HL-60 (cell line): ENCODE measurements at places on chromosomes 1 and 21.
A peak's percentile ranks its signal among the peaks of the same experiment; 100 is the strongest.

DNA sequence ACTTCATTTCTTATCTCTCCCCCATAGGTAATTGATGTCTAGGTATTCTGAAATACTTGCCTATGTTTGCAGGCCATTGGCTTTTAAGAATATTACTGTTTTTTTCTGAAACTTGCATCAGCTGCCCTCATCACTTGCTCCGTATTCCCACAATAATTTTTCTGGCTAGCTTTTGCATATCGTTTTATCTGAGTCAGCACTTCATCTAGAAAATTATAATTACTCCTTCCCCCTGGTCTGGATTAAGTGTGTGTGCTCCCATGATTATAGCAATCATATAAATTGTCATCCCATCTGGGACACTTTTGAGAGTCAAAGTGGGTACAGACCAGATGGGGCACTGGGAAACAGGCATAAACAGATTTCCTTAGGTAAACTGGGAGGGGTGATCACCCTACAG is 583.2 kb upstream of the B3GALT2 start:
- DNase-seq, result no peak

GRCh38 chr1:62084310-62084890 is 110.2 kb upstream of the L1TD1 start:
- no peak for DNase-seq

GRCh38 chr21:25350056-25350455 is 257.2 kb downstream of the MRPL39 start:
- DNase-seq, result no peak

DNA sequence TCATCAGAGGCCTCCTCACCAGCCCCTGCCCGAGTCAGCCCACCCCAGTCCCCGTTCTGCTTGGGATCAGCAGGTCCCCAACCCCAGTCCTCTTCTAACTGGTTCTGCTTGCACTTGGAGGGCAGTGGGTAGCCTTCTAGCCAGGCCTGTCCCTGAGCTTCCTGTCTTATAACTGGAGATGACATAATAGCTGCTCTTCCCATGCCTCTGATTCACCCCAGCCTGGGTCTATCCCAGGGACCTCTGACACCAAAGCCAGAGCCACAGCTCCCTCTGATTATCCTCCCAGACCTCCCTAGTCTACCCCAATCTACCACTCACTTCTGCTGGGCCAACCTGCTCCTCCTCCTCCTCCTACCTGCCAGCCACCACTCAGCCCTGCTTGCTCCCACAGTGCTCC is 31.4 kb downstream of the IQGAP3 start:
- no peak for DNase-seq

DNA sequence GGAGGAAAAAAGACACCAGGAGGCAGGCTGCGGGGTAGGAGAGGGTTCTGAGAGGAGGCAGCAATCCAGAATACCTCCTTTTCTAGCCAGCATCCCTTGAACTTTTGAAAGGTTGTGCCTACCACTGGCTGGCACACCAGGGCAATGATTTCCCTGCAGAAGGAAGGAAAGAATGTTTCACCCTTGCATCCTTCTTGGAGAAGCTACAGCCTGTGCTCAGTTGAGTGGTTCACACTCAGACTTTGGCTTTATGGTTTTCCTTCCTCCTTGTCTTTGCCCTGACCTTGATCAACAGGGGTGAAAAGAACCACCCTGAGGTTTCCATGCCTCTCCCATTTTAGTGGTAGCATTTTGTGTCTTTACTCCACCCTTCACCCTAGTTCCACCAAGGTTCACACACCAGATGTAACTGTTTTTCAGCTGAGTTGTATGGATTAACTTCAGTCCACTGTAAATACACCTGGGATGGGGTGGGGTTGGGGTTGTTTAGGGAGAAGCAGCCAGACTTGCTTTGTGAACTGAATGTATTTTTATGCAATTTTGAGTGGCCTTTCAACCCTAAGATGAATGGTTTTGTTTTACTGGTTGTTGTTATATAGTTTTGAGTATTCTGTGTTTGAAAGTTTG is 122.3 kb downstream of the SYT2 start:
- DNase-seq, result no peak

DNA sequence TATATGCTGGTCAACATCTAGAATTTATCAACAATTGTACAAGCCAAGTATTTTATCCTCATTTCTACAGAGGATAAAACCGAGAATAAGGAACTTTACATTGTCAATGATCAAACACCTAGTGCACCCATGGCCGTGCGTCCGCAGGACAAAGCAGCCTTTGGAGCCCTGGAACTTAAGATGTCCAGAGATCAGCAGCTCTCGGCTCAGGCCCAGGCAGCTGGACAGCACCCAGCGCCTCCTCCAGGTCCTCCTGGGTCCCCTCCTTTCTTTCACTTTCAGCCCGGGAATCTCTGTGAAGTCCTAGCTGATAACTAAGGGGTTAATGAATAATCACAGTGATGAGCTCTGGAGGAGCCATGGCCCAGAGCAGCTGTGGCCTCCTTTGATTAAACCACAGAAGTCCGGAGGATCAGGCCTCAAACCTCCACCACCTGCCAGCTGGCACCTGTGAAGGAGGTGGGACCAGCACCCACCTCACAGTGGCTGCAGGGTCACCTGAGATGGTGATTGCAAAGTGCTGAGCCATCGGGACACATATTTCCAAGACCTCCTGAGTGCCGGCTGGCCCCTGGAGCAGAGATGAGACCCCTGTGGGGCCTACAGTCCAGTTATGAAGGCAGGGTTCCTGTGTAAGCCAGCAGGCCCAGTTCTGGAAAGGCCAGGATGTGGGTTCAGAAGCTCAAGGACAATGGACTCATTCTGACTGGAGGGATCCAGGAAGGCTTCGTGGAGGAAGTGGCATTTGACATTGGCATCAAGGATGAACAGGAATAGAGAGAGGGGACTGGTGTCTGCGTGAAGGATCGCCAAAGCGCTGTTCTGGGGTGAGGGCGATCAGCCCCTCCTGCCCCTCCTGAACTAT is 11.6 kb upstream of the SAMD11 start:
- no peak for DNase-seq

- no peak for DNase-seq
Measured at GRCh38 chr1:242011894-242012660, 13.2 kb upstream of the MAP1LC3C start.

GRCh38 chr1:115302390-115302961 is 35.6 kb downstream of the NGF start:
- DNase-seq, result no peak

GRCh38 chr21:33578959-33579542 is 9.4 kb downstream of the DONSON start:
- DNase-seq, result no peak

DNA sequence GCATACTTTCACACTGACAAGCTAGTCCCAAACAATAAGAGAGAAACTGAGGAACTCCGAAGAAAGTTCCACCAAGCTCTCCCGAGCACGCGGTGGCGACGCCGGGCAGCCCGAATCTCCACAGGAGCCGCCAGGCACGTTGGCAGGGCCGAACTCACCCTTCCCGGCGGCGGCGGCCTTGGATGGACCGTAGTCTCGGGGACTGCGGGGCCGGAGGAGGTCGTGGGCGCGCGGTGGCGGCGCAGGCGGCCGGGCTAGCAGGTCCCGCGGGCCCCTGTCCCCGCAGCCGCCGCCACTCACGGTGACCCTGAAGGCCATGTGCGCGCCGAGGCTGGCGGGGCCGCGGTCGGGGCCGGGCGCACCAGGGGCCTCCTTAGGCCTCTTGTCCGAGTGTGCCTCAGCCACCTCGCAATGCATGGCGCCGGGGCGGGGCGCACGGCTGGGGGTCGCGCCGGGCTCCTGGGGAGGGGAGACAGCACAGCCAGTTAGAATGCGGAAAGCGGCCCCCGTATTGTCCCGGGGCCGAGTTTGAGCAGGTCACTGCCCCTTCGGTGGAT is 1.2 kb downstream of the GLIS1 start:
- no peak for DNase-seq

- no peak for DNase-seq
Measured at GRCh38 chr1:38117444-38117887, 70.9 kb upstream of the POU3F1 start.

GRCh38 chr1:96684744-96685143 is 36.8 kb upstream of the PTBP2 start:
- no peak for DNase-seq

DNA sequence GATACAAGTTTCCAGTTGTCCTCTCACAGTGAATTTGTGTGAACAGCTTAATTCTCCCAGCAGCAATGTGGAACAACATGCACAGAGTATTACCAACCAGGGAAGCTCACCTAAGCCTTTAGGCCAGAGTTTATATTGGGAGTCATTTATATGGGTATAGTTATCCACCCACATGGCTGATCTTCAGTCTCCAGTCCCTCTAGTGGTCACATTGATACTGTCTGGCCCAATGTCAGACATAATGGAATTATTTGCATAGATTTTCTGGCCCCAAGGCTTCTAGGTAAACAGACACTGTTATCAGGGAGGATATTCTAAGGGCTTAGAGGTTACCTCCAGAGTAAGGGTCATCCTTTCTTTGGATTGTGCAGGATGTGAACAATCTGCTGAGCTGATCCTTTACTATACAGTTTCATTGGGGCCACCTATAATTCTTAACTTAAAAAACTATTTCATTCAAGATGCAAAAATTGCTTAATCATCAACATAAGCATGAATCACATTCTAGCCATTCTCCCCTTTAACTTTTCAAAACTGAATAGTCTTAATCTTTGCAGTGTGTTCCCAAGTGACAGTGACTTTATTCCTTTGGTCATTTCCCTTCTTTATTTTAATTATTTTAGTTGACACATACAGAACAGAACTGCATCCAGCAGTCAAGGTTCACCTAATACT is 210.9 kb downstream of the LTN1 start:
- DNase-seq, result peak; percentile 2

DNA sequence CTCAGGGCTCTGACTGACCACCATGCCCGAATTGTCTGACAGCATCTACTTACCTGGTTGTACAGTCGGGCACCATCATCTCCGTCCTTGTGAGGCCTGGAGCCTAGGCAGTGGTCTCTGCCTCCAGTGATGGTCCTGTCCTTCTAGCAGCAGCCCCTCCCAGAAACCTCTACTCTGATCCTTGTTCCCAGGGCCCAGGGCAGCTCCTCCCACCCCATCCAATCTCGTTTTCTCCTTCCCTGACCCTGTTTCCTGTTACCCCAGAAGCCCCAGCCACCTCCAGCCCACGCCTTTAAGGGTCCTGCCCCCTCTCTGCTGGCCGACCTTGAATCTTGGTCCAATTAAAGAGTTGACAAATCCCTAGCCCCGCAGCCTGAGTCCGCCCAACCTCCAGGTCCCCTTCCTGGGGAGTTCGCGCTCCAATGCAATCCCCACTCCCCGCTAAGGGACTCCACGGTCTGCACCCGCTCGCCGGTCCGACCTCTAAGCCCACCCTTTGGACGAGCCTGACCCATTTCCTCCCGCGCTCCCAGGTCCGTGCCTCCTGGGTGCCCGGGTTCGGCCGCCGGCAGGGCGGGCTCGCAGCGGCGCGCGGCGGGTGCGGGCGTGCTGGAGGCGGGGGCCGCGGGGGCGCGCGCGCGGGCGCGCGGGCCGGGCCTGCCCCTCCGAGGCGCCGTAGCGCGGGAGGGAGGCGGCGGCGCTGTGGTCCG is at the start of gene B4GALT2:
Gene B4GALT2, plus strand, starts transcription at position 660 of the 710 bp plus-strand sequence. CDS start 1,951 bp downstream, outside the sequence.
- DNase-seq, result no peak

- DNase-seq, result no peak
Measured at GRCh38 chr1:22334860-22335550, 116.6 kb upstream of the ZBTB40 start.

GRCh38 chr1:22522221-22522743 is 41.0 kb upstream of the EPHA8 start:
- no peak for DNase-seq

DNA sequence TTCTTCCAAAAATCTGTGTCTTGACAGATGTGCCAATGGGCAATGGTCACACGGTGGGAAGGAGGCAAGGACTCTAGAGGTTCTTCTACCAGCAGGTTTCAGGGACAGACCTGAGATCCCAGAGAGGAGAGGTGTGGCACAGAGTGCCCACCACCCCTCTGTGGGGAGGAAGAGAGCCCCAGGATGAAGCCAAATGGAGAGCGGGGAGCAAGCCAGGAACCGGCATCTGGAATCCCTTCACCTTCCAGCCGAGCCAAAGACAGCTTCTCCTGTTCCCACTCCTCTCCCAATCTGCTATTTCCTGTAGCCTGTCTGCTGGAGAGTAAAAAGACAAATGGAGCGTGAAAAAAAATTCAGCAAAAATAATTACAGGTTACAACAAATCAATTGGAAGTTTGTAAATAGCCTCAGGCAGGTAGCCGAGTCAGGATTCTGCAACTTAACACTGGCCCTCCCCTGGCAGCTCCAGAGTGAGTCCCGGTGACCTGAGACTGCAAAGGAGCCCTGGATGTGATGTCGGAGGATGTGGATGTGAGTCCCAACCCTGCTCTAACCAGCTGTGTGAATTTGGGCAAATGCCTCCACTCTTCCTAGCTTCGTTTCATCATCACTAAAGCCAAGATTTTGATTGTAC is 45.4 kb upstream of the LRRN2 start:
- DNase-seq, result no peak

- DNase-seq, result no peak
Measured at GRCh38 chr1:170536924-170537551, 5.1 kb downstream of the GORAB start.

DNA sequence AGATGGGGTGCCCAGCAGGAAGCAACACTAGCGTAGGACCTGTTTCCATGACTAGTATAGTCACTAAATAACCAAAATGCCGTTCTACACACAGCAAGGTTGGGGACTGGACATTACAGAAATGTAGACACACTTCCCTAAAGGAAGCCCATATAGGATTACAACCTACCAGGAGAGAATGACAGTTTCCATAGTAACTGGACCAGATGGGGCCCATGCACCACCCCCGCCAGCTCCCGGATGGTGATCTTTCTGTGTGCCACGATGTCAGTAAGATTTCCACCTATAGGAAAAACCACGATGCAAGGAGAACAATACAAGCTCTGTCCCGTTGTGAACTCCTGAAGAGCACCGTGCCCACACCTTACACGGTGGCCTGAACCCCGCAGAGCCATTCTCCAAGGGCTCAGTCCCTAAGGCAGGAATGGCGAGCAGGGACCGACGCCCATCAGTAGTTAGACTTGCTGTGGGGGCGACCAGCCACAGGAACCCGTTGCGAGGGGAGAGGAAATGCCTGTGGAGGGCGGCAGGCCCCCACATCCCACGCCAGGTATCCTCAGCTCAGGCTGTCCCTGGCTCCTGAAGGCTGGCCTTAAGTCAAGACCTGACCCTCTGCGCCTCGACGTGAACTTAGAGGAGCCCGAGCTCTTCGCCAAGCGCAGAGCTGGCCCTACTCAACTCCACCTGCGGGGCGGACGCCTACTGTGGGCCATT is 13.6 kb upstream of the CEP85 start:
- no peak for DNase-seq

- DNase-seq, result no peak
Measured at GRCh38 chr1:74422421-74423292, 89.8 kb downstream of the LRRC53 start.

GRCh38 chr21:25421321-25422028 is 185.8 kb downstream of the MRPL39 start:
- DNase-seq, result peak; percentile 61

GRCh38 chr1:61452176-61453035 is 272.5 kb downstream of the TM2D1 start:
- DNase-seq, result no peak

GRCh38 chr1:41315146-41315822 is 46.0 kb upstream of the FOXO6 start:
- DNase-seq, result no peak

- no peak for DNase-seq
Measured at GRCh38 chr21:31260790-31261189, 83.3 kb downstream of the TIAM1 start.
